Central memory CD4-positive, alpha-beta T cell (primary cell): ENCODE measurements at places on chromosomes 2 and 18.

DNA sequence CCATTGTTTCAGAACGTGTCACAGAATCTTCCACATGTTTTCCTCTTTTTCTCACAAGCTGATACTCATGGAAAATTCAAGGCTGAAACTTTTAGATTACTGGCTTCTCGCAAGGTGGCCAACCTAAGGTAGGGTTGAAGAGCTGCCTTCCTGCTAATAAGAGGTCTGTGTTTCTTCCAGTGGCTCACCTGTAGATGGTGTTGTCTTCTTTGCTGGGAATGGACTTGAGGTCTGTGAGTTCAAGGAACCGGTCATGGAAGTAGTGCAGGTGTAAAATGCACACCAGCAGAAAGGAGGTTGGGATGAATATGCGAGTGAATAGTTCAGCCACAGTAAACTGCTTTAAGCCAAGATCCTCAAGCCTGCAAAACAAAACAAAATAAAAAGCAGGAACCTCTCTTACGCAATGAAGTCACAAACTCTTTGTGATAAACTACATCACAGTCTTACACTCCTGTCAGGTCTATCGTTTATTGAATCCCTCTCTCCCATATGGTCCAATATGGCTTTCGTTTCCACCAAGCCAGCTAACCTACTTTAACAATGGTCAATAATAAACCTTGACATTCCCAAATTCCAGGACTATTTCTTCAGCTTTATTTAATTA lies 258.9 kb downstream of the NAPG start:
- DNase-seq, result no peak

DNA sequence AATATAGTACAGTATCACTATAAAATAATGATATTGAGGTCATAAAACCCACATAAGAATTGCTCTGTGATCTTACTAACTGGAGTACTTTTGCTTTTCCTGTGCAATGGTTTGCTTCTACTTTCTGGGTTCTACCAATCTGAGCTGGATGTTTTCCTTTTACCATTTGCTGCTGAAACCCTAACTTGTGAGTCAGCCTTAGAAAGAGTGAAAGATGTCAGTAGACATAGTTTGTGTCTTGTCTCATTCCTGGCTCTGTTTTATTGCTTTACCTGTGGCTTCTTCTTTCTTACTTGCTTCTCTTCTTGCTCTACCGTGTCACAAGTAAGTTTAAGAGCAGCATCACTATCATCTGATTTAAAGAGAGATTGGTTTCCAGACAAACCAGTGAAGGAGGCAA lies 61.0 kb downstream of the MBD2 start:
- DNase-seq, result no peak

DNA sequence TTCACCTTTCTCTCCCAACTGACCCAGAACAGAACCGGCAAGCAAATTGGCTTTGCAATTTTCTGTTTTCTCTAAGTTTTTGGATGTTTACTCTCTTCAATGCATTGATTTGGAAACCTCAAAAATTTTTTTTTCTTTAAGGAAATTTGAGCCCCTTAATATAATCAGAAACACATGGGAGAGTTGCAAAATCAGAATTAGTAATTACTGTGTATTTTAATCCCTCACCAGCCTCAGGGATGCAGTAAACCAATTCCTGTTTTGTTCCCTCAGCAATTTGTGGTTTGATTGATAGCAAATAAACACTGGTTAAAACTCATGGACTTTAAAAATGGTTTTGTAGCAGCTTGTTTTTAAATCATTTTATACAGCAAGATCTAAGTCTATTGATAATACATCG lies 281.5 kb downstream of the NEDD4L start:
- DNase-seq, result no peak

DNA sequence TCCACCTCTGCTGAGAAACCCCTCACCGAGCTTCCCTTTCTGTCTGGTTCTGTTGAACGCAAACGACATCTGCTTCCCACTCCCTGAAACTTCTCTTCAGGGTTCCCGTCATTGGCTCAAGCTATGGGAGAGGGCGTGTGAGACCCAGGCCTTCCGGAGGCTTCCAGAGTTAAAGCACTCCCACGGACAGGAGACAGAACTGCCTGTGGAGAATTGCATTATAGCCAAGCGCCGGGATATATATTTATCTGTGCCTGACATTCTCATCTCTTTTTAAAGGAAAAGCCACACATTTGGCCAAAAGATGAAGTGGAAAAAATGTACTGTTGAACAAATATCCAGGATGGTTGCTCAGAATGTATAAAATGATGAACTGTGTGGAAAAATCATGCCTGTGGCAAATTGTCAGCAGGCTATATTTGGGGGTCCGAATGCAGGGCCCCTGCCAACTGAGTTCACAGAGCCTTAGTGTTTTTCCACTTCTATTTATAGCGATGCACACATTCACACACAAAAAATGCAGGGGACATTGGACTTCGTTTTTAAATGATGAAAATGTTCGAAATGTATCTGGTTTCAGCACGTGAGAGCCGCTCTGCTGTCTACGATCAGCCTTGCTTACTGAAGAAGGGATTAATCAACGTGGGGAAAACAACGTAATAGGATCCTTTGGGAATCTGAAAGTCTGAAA lies 59.5 kb downstream of the E2F6 start:
- no peak for DNase-seq

DNA sequence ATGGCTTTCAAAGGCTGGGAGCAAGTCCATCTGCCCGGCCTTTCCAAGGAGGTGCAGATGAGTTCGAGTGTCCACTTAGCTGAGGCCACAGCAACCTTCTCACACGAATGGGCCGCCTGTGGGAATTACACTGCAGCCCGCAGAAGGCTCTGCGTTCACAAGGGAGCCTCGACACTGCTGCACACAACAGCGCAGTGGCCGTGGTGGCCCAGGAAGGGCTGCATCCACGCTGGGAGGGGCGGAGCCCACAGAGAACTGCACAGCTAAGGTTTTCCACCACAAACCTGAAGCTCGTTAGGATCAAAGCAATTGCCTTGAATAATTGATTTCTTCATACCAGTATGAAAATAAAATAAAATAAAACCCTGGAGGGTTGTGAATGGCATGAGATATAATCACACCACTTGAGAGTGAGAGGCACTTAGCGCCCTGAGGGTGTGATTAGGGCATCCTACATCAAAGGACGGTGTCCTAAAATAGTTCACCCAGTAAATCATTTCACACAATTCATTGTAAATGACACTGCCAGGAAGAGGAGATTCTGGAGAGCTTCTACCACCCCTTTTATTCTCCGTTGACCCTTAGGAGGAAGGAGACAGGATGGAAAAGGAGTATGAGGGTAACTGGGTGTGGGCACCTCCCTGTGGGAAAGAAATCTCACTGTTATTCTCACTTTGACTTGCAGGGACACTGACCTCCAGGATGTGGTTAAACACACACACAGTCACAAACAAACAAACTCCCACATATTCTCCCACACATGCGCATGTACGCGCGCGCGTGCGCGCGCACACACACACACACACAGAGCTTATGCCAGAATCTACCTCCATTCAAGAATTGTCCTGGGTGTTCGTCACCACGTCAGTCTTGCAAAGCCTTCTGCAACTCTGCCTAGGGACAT lies 256.6 kb upstream of the ID2 start:
- DNase-seq, result no peak

DNA sequence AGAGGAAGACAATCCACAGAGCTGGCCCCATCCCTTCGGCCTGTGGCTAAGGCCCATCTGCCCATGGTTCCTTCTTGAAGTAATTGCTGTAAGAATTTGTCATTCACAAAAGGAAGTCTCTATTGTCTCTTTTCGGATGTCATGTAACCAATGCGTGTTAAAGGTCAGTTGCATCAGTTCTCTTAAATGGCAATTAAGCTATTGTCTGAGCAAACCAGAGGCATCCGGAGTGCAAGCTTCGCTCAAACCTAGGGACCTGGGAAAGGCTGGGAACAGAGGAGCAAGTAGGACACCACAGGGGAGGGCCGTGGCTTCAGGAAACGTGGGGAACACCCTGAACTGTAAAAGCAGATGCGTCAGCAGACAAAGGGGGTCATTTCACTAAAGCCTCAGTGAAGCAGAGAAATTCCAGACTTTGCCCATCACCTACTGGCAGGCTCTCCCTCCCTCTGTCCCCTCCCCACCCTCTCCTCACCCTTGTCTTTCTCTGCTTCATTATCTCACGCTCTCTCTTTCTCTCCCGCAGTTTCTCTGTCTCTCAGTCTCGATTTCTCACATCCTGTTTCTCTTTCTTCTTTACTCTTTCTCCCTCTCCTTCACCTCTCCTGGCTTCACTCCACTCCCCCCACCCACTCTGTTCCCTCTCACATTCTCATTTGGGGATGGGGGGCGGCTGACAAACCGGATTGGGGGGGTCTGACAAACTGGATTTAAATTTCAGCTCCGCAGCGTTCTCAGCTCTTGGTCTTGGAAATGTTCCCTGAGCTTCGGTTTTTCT lies 204.6 kb upstream of the TNP1 start:
- DNase-seq, result no peak

GRCh38 chr2:218925434-218925833 lies 34.0 kb upstream of the CDK5R2 start:
- no peak for DNase-seq

DNA sequence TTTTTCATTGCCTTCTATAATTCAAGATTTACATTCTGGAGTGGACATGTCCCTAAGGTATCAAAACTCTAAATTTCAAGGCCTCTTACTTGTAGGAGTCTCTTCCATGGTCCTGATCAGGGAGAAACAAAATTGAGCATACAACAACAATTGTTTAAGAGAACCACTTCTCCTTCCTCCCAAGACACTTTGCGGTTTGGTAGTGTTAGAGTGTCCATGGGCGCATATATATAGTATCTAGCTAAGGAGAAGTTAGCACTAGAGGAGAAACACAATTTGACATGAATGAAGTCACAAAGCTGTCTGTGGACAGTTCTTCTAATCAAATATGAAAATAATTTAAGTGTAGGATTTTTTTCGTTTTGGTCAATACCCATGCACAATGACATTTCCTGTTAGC lies 349.1 kb upstream of the MAP2 start:
- no peak for DNase-seq

DNA sequence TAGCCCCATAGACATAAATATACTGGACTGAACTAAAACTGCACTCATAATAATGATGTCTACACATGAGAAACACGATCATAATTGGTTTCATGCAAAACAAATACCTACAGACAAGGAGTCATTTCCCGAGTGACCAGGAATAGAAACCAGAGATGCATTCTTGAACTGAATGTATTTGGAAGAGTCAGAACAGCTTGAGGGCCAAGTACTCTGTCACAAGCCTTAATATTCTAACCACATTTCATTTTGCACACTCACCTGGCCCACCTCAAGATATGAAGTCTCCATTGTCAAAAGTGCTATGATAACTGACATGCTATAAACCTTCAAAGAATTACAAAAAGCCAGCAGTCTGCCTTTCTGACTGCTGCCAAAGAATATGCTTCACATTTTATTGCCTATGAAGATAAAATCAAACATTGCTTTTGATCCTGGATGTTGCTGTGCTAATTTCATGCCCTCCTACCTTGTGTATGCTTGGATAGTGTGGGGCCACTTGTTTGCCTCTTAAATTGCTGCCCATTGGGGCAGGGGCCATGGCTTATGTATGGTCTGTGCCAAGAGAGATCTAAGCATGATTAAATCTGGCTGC lies 18.9 kb upstream of the ASAP2 start:
- no peak for DNase-seq

- no peak for DNase-seq
These were observed 183.4 kb upstream of the RASGRP3 start for GRCh38 chr2:33292981-33293595.

DNA sequence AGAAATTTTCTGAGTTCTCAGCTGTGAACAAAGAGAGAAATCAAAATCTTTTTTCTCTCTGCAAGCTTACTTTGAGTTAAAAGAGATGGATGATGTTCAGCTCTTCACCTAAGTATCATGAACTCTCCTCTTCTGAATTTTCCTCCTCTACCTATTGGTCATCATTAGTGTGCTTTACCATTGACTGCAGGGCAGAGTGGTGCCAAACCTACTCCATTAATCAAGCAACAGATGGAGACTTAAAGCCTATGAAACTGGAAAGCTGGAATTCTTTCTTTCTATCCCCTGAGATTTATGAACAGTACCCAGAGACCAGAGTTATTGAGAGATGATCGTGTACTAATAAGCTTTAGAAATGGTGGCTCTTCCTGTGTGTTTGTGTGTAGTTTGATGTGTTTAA lies 31.3 kb upstream of the LINC00305 start:
- no peak for DNase-seq

DNA sequence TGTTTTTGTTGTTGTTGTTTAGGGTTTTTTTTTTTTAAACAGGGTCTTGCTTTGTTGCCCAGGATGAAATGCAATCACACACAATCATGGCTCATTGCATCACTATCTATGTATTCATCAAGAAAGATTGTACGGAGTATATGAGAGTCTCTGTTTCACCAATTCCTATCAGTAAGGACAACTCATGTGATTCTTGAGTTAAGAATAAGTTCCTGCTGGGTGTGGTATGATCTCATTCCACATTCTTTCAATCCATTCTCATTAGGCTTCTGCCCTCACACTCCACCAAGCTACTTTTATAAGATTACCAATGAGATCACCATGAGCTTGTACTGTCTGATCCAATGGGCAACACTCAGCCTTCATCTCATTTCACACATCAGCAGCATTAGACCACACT lies 9.1 kb upstream of the AP1S3 start:
- DNase-seq, result no peak

DNA sequence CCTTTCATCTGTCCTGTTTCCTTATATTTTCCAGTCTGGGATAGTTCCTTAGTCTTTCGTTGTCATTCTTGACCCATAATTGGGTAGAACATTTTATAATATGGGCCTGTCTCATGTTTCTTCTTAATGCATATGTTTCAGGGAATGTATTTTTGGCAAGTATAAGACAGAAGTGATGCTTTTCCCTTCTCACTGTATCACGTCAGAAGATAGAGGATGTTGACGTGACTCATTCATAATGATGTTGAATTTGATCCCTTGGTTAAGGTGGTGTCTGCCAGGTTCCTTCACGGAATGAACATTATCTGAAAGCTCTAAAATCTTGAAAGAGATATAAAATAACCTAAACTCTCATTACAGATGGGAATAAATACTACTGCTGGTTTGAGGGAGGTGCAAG lies 18.8 kb downstream of the CDH7 start:
- DNase-seq, result no peak

- DNase-seq, result peak; percentile 85
These were observed 96.2 kb downstream of the CABLES1 start for GRCh38 chr18:23231340-23232021.

DNA sequence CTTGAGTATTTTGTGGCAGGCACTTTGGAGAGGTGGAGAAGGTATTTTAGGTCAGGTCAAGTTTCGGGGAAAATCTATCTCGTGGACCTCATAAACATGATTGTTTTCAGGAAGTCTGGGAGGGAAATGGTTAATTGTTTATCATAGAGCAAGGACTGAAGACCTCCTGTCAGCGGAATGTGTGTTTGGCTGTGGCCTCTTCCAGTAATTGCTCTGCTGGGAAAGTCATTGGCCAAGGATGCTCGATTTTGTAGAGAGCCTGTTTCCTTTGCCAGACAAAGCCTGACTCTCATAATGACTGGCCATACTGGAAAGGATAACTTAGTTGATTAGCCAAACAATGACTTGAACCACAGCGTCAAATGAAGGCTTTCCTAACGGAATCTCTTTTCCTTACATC lies 30.0 kb downstream of the IL1R2 start:
- no peak for DNase-seq
